ENCODE measurements at places on chromosomes 2 and 18. TPM values are rescaled to one million over a fixed set of nuclear protein-coding genes. Genes with fewer than 3 reads are reported as not detected.

- no peak for DNase-seq
Observed at GRCh38 chr2:216881411-216881810, 21.5 kb upstream of the TNP1 start.

DNA sequence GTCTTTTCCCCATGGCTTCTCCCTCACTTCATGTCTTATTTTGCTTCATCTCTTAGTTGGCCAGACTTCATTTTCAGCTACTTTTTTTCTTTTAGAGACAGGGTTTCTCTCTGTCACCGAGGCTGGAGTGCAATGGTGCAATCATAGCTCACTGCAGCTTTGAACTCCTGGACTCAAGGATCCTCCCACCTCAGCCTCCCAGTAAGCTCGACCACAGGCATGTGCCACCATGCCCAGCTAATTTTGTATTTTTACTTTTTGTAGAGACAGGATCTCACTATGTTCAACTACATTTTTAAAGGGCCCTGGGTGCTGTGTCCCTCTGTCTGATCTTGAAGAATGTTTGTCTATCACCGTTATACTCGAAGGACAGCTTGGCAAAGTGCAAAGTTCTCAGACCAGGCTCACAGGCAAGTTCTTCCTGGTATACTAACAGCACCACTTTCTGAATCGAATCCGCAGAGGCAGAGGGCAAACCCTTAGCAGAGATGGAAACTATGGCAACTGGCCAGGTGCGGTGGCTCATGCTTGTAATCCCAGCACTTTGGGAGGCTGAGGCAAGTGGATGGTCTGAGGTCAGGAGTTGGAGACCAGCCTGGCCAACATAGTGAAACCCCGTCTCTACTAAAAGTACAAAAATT lies 60.9 kb downstream of the SOWAHC start:
- DNase-seq, result no peak

GRCh38 chr2:170235860-170236679 lies 58.1 kb downstream of the MYO3B start:
- DNase-seq, result peak; percentile 46

GRCh38 chr18:13553449-13553848 lies 172.9 kb downstream of the FAM210A start:
- no peak for DNase-seq

DNA sequence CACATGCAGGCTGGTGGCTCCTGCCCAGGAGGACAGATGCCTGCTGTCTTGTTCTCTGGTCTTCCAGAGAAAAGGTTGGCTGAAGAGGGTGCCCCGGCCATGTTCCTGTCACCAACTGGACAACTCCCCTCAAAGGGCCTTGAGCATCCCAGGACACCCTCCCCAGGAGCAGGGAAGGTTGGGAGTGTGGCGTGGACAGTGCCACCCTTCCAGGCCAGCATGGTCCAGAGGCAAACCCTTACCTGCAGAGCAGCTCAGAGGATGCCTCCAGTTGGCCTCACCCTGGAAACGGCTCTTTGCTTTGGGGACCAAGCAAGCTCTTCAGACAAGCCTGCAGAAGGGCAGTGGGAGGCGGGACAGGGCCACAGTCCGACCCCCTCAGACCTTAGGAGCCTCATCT lies 4.9 kb upstream of the GPC1 start:
- no peak for DNase-seq

Gene SLC19A3
- total RNA-seq, result not detected

All from activated CD8-positive, alpha-beta T cell treated with anti-CD3 and anti-CD28 coated beads for 36 hours (primary cell).